ENCODE measurements at places on chromosomes 6 and 20.

DNA sequence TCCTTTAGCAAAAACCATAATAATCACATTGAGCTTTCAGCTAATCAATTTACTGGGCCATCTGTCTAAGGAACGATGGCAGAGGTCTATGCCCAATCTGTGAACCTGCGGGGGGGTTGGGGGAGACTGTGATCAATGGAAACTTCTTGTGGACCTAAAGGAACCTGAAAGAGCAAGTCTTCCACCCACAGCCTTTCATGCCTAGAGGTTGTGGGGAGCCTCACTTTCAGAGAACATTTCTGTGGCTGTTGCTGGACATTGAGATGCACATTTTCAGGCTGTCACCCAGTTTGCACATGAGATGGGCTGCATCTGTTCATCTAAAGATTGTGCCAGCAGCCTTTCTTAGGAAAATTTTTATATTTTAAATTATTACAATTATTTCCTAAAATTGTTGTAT is 310.0 kb upstream of the SPTLC3 start:
- no peak for DNase-seq

DNA sequence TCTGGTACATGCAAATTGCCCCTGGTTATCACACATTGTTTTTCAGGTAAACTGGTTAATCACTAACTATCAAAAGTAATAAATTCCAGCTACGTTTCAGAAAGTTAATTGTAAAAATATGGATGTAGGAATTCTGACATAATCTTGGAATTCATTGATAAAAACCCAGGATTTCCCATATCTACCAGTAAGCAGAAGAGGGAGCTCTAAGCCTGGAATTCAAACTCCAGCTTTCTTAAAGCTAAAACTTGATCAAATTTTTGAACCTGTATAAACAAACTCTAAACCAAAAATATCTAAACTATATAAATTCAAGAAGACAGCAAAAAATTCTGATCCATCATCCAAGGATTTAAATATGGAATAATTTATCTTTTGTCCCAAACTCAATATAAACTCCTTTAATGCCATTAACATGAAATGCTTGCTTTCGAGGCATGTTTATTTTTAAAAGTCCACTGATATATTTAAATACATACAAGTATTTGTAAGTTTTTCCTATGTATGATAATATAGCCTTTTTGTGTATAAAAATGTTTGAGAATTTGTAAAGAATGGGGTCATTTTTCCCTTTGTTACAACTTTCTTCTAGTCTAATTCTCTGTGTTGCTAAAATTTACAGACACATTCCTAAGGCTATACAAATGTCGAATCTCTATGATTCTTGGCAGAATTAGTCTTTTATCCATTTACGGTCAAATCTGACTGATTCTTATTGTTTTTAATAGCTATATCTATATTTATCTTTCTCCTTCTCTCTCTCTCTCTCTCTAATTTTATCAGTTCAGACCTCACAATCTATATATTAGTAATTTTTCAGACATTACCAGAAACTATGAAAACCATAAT is 91.4 kb upstream of the RNF217 start:
- no peak for DNase-seq

- DNase-seq, result no peak
These were observed 773 bp upstream of the EPB41L2 start for GRCh38 chr6:131063764-131064272.

DNA sequence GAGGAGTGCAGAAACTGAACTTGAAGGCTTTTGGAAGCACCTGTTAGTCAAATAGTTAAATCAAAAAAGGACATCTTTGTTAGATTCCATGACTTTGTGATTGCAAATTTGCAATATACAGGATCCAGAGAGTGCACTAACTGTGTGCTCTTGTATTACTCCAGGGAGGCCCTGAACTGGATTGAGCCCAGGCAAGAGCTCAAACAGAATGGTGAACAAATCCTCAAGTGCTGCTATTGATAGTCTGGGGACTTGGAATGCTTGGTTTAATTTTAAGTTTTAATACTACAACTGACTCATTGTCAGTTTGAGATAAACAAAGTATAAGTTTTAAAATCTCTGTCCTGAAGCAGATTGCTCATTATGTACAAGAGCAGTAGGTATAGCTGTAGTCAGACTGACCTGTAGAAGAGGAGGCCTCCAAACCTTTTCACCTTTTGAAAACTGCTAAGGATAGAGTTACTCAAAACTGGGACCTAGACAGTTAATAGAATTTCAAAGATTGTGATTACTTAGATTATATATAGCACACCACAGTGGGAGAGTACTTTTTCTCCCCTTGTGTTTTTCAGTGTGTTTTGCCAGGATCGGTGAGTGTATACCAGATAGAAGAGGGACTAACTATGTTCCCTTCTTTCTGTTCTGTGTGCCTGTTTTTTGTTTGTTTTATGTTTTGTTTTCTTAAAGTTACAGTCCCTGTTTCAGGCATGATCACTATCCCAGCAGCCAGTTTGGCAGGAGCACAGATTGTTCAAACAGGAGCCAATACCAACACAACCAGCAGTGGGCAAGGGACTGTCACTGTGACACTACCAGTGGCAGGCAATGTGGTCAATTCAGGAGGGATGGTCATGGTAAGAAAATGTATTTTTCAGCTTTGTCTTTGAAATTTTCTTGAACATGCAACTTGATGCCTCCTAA is 18.3 kb downstream of the NFYA start:
- no peak for DNase-seq

- no peak for DNase-seq
These were observed 72.1 kb downstream of the SNAP91 start for GRCh38 chr6:83636800-83637199.

DNA sequence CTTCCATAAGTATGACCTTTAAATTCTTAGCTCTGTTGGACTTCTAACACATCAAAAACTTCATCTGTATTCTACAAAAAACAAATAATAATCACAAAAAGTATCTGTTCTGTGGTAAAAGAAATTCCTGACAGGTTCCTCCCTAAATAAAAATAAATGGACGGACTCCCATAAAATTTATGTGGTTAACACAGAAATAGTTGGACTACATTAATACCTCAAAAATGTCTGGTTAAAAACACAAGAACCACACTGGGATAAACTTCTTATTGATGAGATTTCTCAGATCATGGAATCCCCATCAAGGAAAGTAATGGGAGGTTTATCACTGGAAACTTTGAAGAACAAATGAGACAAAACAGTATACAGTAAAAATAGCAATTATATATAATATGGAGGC is 172.4 kb downstream of the MOXD1 start:
- no peak for DNase-seq
